Epithelial cell of esophagus (primary cell): ENCODE measurements at places on chromosomes 12 and 14.

- peak; percentile 82 for DNase-seq
These were observed 24.7 kb downstream of the HNRNPC start for GRCh38 chr14:21244544-21244943.

GRCh38 chr12:130707571-130707891, 8.6 kb downstream of the RIMBP2 start:
- no peak for DNase-seq

- DNase-seq = no peak
These were observed 9.1 kb downstream of the GNG2 start for GRCh38 chr14:51869411-51870100.

GRCh38 chr12:109264943-109265650, 44.0 kb downstream of the FOXN4 start:
- DNase-seq = no peak

GRCh38 chr12:51635346-51635745, 44.3 kb downstream of the SCN8A start:
- DNase-seq = peak; percentile 24

- DNase-seq = no peak
These were observed 1.2 kb upstream of the CEP170B start for GRCh38 chr14:104863923-104864266.
